ENCODE measurements at places on chromosomes 3 and 15. TPM values are rescaled to one million over a fixed set of nuclear protein-coding genes. Genes with fewer than 3 reads are reported as not detected.

The SH2D7 gene
- total RNA-seq = not detected

The BRK1 gene
- total RNA-seq = 140 TPM

The RBP2 gene
- total RNA-seq = not detected

The SPTBN5 gene
- total RNA-seq = 1.2 TPM

The MEGF11 gene
- 0.33 TPM for total RNA-seq

The LYZL4 gene
- not detected for total RNA-seq

The PPP2R3A gene
- total RNA-seq = 19.4 TPM

- DNase-seq = no peak
These were observed 193.9 kb downstream of the ZNF621 start for GRCh38 chr3:40718681-40719080.

DNA sequence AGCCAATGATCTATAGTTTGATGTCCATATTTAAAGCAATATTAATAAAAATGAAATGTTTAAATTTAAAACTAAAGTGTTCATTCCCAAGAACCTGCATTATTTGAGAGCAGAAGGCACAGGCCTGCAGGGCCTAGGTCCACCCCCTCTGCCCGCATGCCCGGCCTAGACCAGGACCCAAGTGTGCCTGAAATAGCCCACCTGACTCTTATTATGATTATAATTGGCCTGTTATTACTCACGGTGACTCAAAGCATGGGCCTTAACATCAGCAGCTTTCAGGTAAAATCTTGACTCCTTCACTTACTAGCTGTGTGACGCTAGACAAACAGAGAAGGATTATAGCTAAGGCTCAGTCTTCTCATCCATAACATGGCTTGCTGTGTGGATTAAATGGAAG is 128.8 kb downstream of the PLCL2 start:
- DNase-seq = no peak

DNA sequence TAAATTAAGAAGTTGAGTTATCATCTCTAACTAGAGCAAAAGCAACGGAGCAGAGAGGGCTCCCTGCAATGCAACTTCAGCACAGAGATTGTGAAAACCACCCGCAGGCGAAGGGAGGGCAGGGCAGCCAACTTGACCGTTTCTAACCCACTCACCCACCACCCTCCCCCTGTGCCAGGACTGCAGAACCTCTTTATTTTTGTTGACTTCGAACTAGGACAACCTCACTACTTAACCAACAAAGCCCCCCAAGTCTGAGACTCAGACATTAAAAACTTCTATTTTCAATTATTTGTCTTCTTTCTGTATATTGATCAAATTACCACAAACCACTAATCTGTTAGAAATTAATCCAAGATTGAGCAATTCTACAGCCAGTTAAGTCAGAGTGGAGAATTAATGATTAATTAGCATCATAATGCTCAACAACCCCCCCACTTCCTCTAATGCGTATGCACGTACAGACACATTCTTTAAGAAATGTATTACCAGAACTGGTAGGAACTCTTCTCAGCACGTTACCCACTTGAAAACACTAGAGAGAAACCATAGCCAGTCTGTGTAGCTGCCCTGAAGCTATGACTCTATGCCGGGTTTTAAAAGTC is 2.0 kb downstream of the MGLL start:
- no peak for DNase-seq

DNA sequence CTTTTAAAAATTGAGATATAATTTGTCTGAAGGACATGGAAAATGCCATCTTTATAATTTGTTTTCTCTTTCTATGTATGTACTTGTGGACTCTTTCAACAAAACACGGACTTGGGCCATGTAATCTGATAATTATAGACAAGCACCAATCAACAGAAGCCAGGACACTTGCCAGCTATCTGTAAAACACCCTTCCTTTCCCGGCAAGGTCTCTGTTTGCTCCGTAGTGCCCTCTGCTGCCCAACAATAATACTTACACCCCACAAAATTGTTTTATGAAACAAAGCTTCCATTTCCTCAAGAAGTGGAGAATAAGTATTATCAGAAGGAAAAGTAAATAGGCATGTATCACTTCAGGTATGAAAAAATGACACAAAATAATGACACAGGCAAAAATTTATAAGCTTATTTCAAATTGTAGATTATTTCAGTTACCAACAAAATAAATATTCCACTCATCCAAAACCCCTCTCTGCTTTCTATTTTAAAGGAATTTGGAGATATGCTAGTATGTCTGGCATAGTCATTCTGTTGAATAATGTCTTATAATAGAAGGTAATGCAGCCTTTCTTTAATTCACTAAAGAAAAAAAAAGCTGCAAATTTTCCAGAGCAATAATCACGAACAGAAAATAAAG is 32.8 kb downstream of the MYH15 start:
- DNase-seq = no peak

DNA sequence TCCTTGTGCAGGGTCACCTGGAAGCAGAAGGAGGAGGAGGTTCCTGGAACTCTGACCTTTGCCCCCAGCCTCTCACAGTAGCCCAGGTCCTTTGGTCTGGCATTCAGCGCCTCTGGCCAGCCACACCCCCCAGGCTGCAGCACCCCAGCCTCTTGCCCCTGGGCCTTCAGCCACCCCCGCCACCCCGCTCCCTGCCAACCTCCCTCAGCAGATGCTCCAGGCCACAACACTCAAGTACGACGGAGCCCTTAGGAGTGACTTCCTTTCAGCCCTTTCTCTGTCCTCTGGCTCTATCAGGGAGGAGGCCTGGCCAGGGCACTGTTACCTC is 45.2 kb downstream of the GRIP2 start:
- no peak for DNase-seq

DNA sequence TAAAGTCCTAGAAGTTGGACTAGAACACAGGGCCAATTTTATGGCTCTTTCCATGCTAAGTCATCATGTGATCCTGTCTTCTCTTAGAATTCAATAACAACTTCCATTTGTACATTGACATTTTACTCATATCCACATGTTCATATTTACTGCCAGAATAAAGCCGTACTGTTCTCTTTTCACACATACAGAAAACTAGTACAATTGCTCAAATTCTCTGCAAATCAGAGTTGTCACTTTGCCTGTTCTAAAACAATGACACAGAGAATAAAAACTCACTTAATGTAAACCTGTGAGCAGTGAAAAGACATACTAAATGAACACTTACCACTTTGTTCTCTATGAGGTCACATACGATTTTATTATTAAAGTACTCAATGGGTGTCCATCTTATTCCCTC is 3.5 kb downstream of the LDHAL6B start:
- DNase-seq = no peak

- no peak for DNase-seq
These were observed 1075.6 kb downstream of the FHIT start for GRCh38 chr3:60175680-60176079.

GRCh38 chr3:121252676-121253075 is 293.1 kb downstream of the POLQ start:
- no peak for DNase-seq
